Activated naive CD8-positive, alpha-beta T cell treated with anti-CD3 and anti-CD28 coated beads, Interleukin-2, amount 50 U/mL, for 24 hours (primary cell): ENCODE measurements at places on chromosomes 7 and 10.

DNA sequence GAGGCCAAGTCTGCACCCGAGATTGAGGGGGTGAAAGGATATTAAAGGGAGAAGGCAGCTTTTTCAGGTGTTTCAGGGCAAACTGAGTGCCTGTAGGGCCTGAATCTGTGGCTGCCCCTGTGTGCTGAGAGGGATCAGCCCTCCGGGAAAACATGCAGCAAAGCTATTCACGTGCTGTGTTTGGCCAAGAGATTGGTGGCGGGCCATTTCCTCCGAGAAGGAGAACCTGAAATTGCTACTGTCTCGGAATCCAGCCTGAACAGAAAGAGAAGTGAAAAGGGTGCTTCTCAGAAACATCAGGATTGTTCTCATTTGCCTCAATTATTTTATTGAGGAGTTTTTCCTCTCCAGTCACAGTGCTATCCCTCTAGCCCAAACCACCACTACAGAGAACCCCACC lies 16.0 kb downstream of the GIMAP5 start:
- DNase-seq, result no peak
- no peaks in the 10 kb centered on the region for H3K27me3 ChIP-seq
- H3K4me3 ChIP-seq, result no peak overlapping the region
- peak overlapping the region; percentile 96 for H3K27ac ChIP-seq
- peaks cover 81% of the 10 kb centered on the region for H3K4me1 ChIP-seq
- H3K36me3 ChIP-seq, result no peaks in the 10 kb centered on the region

DNA sequence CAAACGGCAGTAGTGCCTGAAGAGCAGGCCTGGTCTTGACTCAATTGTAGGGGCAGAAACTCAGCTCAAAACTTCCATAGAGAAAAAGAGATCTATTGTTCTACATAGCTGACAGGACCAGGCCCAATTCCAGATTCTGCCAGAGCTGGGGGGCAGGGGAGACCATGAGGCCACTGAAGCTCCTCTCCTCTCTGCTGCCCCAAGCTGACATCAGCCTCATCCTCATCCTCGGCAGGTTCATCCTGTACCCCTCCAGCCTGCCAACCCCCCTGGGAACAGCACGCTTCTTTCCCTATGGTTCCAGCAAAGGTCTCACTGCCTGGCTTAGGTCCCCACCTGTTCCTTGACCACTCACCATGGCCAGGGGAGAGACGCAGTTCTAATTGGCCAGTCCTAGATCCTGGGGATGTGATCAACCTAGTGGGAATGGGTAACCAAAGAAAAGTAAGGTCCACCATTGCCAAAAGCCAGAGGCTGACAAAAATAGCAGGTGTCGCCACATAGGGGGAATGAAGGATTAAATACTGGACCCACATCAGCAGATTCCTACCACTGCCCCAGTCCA lies 42.9 kb downstream of the CCDC3 start:
- no peak for DNase-seq
- H3K27ac ChIP-seq, result no peak overlapping the region
- H3K36me3 ChIP-seq, result no peaks in the 10 kb centered on the region
- H3K27me3 ChIP-seq, result peaks cover 7% of the 10 kb centered on the region

DNA sequence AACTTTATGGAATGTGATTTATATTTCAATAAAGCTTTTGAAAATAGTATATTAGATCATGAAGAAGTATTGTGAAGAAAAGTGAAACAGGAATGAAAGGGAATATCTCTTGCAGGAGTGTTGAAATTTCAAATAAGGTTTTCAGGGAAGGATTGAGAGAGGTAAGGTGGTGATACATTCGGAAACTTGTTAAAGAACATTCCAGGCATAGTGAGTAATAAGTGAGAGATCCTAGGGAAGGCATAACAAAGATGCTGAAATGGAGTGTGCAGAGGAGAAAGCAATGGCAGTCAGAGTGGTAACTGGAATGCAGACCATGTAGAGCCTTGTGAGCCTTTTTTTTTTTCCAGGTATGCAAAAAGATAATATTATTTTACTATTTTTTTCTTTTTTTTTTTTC lies 4.1 kb downstream of the OR9A4 start:
- H3K27me3 ChIP-seq, result no peaks in the 10 kb centered on the region
- H3K36me3 ChIP-seq, result no peaks in the 10 kb centered on the region
- no peaks in the 10 kb centered on the region for H3K4me1 ChIP-seq

- H3K4me3 ChIP-seq, result no peak overlapping the region
- H3K27me3 ChIP-seq, result peaks cover 2% of the 10 kb centered on the region
- H3K36me3 ChIP-seq, result peaks cover 5% of the 10 kb centered on the region
- no peak for DNase-seq
- peaks cover 4% of the 10 kb centered on the region for H3K4me1 ChIP-seq
Measured at GRCh38 chr10:132371641-132372081, 25.3 kb upstream of the PWWP2B start.

GRCh38 chr10:118971876-118972275 lies 57.6 kb upstream of the NANOS1 start:
- no peak overlapping the region for H3K27ac ChIP-seq
- DNase-seq, result no peak
- H3K4me1 ChIP-seq, result no peaks in the 10 kb centered on the region
- H3K27me3 ChIP-seq, result peaks cover 11% of the 10 kb centered on the region

- no peaks in the 10 kb centered on the region for H3K36me3 ChIP-seq
- H3K4me3 ChIP-seq, result no peak overlapping the region
- H3K4me1 ChIP-seq, result no peaks in the 10 kb centered on the region
- no peaks in the 10 kb centered on the region for H3K27me3 ChIP-seq
- H3K27ac ChIP-seq, result no peak overlapping the region
Measured at GRCh38 chr10:131843089-131843595, 57.7 kb upstream of the PPP2R2D start.
